Hypothalamus (tissue), 51 donors: ENCODE measurements at places on chromosomes 12 and 14.

DNA sequence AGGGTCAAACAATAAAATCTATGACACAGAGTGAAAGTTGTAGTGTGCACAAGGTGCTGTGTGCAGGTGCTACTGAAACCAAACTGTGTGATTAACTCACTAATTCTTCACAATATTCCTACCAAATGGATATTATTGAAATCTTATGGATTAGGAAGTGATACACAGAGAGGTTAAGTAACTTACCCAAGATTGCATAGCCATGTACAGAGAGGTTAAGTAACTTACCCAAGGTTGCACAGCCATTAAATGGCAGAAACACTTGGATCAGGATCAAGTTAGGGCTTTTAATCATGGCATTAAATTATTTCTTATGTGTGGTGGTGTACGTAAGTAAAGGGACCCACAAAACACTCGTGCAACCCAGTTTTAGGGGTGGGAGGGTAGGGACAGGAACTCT is 771.4 kb downstream of the AACS start:
- no peak for DNase-seq

GRCh38 chr14:88005978-88006851 is 1.3 kb downstream of the GPR65 start:
- no peak for DNase-seq

GRCh38 chr12:28460420-28461130 is 270.3 kb downstream of the CCDC91 start:
- no peak for DNase-seq

GRCh38 chr12:26077915-26078702 is 46.7 kb downstream of the BHLHE41 start:
- DNase-seq: no peak

DNA sequence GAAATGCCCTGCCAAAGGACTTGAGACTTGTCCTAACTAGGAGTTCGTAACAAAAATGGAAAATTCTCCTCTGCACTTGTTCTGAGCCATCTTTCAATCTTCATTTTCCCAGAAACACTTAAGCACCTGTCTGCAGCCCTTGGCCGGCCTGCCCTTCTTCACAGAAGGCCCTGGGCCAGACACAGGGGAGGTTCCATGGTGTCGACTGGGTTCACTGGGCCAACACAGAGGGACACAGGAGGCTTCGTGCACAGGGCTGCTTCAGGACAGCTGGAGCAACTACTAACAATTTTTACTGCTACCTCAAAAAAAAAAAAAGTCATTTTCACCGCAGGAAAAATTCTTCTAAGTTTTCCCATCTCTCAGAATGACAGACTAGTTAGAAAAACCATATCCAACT is 19.6 kb downstream of the NID2 start:
- DNase-seq: no peak

DNA sequence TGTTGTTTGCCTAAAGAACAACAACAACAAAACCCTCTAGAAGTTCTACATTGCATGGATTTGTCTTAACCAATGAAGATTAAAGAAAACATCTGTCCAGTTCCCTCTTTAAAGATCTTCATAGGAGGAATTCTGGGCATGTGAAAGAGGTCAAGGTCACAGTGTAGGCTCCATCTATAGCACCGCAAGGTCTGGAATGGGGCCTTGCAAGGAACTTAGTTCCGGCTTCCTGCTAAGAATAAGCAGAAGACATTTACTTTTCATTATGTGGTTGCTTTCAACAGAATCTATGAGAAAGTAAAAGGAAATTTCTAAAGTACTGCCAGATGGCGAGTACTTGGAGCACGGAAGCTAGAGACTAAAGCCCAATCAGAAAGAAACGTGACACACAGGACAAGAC is 57.2 kb upstream of the GNPNAT1 start:
- no peak for DNase-seq

DNA sequence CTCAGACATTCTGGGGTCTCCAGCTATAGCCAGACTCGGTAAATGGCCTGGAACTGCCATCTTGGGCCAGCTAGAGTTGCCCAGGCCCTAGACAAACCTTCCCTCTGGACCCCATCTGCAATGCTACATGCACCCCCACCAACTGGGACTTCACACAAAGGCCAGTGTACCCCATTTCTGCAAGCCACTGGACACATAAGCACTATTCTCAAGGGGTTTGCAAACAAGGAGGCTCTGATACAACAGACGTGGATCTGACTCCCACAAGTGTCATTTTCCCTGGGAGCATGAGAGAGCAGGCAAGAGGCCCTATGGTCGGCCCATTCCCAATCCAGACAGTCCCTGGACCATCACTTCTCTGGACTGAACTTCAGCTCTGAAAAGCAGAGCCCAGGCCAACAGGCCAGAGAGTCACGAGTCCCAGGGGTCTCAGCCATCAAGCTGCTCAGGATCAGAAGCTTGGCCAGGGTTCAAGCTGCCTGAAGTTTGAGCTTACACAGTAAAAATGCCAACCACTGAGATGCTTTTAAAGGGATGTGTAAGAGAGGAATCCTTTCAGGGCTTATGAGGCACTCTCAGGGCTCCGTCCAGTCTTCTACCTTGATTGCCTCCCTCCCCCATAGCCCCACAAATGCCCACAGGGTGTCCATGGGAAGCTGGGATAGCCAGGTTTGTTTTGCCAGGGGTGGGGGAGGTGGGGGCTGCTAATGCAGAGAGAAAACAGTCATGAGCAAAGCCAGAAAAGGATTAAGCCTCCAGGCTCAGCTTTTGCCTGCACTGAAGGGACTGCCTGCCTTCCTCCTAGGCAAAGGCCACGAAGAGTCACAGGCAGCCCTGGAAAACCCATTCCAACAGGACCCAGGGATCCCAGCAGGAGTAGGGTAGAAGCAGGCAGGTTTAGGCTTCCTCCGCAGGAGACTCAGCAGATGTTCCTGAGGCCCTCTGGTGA is 31.7 kb upstream of the PNMA1 start:
- no peak for DNase-seq

GRCh38 chr12:63045020-63045860 is 105.8 kb downstream of the AVPR1A start:
- DNase-seq: no peak

- DNase-seq: no peak
Observed at GRCh38 chr14:22565391-22565945, 23.6 kb downstream of the DAD1 start.

DNA sequence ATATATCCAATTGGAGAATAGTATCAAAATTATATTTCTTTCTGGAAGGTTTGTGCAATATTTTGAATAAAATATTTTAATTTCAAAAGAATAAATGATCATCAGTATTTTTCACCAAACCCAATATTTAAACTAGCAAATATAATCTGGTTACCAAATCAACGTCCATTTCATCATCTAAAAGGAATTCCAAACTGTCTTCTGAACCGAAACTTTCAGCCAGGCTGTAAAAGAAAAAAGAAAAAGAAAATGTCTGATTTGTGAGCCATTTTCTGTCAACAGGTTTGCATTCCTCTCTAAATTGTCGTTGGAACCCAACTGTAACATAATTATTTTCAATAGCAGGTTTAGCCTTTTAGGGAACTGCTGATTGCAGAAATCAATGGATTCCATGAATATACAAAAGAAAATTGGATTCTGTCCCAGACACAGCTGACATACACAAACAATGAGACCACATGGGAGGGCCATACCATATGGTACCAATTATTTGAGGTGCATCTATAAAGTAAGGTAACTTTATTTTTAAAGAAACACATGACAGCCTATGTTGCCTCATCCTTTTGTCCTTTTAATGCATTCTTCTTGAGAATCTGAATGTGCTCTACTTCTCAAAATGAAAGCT is 22.7 kb downstream of the SNRPF start:
- DNase-seq: no peak

DNA sequence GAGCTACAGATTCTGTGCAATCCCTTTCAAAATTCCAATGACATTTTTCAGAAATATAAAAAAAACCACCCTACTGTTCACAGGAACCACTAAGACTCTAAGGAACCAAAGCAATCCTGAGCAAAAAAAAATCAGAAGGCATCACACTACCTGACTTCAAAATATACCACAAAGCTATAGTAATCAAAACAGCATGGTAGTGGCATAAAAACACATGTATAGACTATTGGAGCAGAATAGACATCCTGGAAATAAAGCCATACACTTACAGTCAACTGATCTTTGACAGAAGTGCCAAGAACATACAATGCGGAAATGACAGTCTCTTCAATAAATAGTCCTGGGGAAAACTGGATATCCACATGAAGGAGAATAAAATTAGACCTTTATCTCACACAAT is 56.5 kb downstream of the EGLN3 start:
- DNase-seq: no peak

- DNase-seq: peak; percentile 23
Observed at GRCh38 chr12:121797937-121798786, 4.7 kb upstream of the RHOF start.

DNA sequence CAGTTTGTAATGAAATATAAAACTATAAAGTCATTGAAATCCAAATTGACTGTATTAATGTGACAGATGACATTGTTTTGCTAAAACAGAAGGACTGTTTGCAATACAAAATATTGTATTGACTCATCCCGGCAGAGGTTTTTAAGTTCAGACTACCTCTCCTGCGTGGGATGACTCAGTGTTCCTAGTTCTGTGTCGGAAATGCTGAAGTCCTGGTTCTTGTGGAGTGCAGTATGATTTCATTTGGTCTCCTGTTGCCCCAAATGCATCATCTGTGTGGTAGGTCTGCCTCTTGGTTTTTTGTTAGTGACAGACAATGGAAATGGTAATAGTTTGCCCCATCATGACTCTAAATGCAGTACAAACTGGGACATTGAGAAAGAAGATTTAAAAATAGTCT is 27.8 kb downstream of the PELI2 start:
- no peak for DNase-seq

- DNase-seq: no peak
Observed at GRCh38 chr14:92499234-92499633, 14.3 kb upstream of the RIN3 start.

- DNase-seq: no peak
Observed at GRCh38 chr12:75207338-75208083, 2.1 kb downstream of the KCNC2 start.

DNA sequence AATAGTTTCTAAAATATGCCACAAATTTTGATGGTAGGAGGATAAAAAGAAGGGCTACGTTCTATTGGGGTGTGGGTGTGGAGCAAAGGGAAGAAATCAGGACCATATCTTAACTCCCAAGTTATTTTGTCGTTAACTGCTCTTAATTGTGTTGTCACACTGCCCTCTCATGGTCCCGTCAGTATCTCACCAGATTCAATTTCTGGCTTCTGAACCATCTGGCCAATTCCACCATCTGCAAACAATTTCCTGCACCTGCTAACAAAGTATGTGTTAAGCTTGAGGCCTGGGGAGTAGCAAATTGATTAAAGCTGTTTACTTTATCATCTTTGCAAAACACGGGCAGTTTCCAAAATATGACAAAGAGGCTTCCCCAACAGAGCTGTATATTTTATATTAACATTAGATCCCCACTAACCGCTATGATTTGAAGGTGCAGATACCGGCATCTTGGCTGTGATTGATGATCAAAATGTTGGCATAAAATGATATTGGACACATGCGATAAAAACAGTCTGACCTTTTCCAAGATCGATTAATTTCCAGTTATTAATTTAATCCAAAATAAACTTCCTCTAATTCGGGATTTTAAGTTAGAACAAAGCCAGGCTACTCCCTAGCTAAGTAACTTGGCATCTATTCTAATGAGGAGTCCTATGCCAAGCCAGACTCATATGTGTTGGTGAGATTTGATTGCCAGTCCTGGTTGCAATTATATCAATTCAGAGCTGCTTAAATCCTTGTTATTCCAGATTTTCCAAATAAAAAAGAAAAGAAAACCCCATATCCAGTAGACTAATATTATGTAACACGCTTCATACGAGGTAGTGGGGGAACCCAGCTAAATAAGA is 6.9 kb upstream of the DNM1L start:
- DNase-seq: no peak

DNA sequence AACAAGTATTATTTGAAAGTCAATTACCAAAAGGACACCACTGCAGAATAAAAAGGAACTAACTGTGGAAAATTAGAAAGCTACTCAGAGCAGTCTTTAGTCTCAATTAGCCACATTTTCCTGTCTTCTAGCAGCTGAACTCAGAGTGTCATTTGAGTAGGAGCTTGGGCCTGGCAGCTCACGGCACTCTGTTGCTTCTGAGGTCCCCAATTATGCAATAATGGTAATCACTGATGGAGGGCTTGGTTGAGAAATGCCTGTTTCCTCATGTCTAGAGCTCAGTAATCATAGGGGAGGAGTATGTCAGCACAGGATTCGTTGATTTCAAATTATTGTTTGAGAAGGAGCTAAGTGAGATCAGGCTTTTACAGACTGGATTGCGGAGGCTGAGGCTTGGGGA is 108.6 kb downstream of the VRK1 start:
- DNase-seq: no peak

GRCh38 chr14:85217412-85217811 is 312.5 kb upstream of the FLRT2 start:
- DNase-seq: no peak

DNA sequence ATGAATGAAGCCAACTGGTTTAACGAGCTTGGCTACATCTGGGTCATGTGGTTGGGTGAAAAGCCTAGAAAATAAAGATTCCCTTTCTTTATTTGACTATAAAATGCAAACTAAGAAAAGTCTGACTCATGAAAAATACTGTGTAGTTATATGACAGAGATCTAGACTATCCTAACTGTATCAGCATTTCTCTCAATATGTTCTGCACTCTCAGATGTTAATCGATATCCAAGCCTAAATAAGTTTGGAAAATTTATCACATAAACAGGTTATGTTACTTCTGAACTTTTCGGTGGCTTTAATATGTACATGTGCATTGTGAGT is 133.1 kb downstream of the DAAM1 start:
- DNase-seq: no peak

- no peak for DNase-seq
Observed at GRCh38 chr14:90045616-90046015, 16.2 kb upstream of the KCNK13 start.

DNA sequence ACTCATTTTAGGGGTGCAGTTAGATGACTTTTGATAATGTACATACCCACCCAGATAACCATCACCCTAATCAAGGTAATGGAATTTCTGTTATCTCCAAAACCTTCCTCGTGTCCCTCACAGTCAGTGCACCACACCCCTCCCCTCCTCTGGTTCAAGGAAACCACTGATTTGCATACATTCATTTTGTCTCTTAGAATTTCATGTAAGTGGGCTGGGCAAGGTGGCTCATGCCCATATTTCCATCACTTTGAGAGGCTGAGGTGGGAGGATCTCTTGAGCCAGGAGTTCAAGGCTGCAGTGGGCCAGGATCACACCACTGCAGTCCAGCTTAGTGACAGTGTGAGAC is 15.7 kb downstream of the ADIPOR2 start:
- DNase-seq: no peak

DNA sequence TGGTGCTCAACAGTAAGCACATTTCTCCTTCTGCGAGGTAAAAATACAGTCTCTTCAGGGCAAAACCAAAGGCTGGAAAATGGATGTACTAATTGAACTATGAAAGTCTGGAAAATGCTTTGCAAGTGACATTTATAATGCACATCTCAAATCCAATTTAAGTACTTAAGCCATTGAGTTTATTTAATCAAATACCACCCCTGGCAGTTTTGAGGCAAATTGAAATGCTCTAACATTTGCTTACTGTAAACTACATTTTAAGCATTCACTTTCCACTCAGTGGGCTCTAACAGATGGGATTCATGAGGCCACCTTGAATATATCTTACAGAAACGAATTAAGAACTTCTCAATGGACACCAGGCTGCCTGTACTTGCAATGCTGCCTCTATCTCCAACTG is 69.7 kb downstream of the HELB start:
- DNase-seq: no peak

GRCh38 chr12:50279501-50279900 is 3.8 kb downstream of the LIMA1 start:
- DNase-seq: no peak
